AG08396 (cell line): ENCODE measurements at places on chromosomes 12 and 14.

- no peak for DNase-seq
These were observed 119.5 kb downstream of the LRRK2 start for GRCh38 chr12:40344312-40344711.

GRCh38 chr12:124847113-124848074 is 16.3 kb downstream of the SCARB1 start:
- peak; percentile 38 for DNase-seq

DNA sequence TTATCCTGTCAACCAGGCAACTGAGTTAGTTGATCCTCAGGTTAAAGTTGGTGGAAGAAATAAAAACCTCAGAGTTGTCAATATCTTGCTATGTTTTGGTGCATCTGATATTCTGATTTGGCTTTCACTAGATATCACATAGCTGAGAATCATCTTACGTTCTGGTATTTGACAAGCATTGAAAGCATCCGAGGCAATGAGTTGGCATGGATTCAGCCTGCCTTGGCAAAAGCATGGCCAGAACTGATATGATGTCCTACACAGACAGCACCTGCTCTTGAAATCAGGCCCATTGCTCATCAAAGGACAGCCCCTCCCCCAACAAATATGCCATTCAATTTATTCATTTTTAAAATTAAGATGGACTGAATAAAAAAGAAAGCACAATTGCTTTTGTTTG is 320.7 kb upstream of the ATP2B1 start:
- DNase-seq, result no peak

GRCh38 chr12:22971701-22972191 is 346.8 kb downstream of the ETNK1 start:
- DNase-seq, result no peak

GRCh38 chr12:10673659-10674384 is at the start of gene STYK1:
TSS of gene STYK1 (minus strand) at chr12:10674052. CDS start at chr12:10634618, 39,434 bp downstream.
- peak; percentile 70 for DNase-seq

- DNase-seq, result no peak
These were observed 80.1 kb upstream of the OSBPL8 start for GRCh38 chr12:76639646-76640045.

GRCh38 chr14:71086567-71086966 is 179.3 kb downstream of the PCNX1 start:
- no peak for DNase-seq

DNA sequence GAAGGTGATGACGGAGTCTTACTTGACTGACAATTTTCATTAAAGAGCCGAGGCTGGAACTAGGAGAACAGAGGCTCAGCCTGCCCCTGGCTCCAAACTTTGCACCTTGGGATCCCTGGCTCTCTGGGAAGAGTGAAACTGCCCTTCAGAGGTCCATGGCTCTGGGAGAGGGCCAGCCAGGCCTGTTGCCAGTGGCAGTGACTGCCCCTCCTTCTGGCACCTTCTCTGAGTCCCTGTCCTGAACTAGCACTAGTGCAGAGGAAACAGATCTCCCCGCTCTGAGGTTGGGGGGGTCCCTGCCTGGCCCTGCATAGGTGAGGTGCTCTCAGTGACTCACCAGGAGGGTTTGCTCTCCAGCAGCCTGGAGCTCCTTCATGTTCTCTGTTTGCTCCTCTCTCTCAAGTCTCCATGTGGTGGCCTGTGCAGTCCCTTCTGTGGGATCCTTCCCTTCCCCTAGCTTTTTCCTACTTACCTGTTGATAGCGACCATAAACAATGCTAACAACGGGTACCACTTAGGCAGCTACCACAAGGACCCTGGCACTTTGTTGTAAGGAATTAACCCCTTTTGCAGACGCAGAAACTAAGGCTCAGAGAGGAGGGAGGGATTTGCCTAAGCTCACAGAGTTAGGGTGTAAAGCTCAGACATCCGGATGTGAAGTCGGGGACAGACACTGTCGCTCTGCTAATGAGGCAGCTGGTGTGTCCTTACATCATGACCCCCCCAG is 22.4 kb downstream of the FAM222A start:
- DNase-seq, result no peak

DNA sequence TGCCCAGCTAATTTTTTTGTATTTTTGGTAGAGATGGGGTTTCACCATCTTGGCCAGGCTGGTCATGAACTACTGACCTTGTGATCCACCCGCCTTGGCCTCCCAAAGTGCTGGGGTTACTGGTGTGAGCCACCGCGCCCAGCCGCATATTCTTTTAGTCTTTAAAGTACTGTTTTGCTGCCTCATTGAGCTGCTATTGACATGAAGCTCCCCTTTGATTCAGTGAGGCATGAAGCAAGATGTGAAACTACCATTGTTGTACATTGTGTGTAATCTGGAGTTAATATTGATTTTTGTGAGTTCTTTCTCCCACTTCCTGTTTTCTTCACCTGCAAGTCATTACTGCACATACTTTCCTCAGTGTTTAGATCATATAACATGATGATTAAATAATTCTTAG is 80.8 kb downstream of the MNAT1 start:
- no peak for DNase-seq

DNA sequence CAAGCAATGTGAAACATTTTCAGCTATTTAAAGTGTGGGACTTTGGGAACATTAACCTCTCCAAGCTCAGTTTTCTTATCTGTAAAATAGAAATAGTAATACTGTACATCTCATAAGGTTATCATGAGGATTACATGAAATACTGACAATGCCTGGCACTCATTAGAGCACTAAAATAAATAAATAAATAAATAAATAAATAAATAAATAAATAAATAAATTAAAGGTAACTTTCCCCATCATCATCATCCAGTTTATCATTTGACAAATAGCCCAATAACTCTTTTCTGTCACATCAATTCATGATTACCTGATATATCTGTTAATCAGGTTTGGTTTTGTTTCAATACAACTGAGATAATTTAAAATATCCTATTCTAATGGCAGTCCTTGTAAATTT is 48.5 kb downstream of the EFCAB11 start:
- no peak for DNase-seq

DNA sequence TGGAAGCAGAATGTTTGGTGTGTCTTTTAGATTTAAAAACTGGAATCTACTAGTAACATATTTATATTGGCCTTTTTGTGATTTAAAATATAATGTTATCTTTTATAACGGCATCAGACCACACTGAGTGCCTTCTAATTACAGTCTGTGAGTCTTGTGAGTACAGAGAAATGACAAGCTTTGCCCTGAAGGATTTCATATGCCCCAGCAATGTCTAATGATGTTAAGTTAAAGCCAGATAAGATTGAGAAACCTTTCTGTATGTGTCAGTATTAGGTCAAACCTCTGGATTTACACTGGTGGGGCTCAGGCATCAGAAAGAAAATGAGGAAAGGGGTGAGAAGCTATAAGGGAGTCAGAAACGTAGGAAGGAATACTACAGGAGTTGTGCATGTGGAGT is 25.2 kb downstream of the PLEKHA5 start:
- no peak for DNase-seq

DNA sequence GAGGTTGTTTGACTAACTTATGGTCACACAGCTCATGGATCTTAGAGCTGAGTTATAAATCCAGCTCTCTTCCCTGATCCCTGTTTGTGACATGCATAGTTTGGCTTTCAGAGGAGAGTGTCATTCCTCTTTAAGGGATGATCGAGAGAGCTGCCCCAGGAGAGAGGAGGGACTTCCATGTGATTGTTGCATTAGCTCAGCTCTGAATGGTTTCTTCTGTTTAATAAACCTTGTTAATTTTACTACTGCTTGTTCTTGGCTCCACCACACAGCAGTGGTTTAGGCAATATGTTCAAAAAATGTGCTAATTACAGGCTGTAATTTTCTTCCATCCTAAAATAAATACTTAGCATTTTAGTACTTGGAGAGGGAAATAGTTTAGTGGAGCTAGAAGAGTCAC is 152.5 kb downstream of the C12orf75 start:
- DNase-seq, result no peak
